Activated T-cell treated with anti-CD3 and anti-CD28 coated beads, Interleukin-2, amount 50 U/mL, for 72 hours (primary cell): ENCODE measurements at places on chromosomes 16 and 17.
A peak's percentile ranks its signal among the peaks of the same experiment; 100 is the strongest.

GRCh38 chr17:7147772-7148171 lies 31.4 kb downstream of the ASGR1 start:
- H3K4me1 ChIP-seq: no peaks in the 10 kb centered on the region
- no peak overlapping the region for H3K4me3 ChIP-seq
- DNase-seq: peak; percentile 21

GRCh38 chr17:9170853-9171252 lies 149.5 kb downstream of the NTN1 start:
- no peak overlapping the region for H3K27ac ChIP-seq
- peaks cover under 1% of the 10 kb centered on the region for H3K4me1 ChIP-seq
- H3K4me3 ChIP-seq: no peak overlapping the region
- DNase-seq: no peak
- H3K27me3 ChIP-seq: peaks cover 11% of the 10 kb centered on the region

GRCh38 chr16:68752602-68753001 lies 15.5 kb downstream of the CDH1 start:
- H3K4me3 ChIP-seq: peak overlapping the region; percentile 51
- peaks cover 1% of the 10 kb centered on the region for H3K36me3 ChIP-seq
- H3K4me1 ChIP-seq: peaks cover 74% of the 10 kb centered on the region

GRCh38 chr17:39738568-39738901 lies 797 bp downstream of the GRB7 start:
- peak; percentile 68 for DNase-seq
- H3K27me3 ChIP-seq: peaks cover 12% of the 10 kb centered on the region
- peaks cover 42% of the 10 kb centered on the region for H3K4me1 ChIP-seq
- H3K36me3 ChIP-seq: no peaks in the 10 kb centered on the region
- no peak overlapping the region for H3K27ac ChIP-seq
- peak overlapping the region; percentile 93 for H3K4me3 ChIP-seq

DNA sequence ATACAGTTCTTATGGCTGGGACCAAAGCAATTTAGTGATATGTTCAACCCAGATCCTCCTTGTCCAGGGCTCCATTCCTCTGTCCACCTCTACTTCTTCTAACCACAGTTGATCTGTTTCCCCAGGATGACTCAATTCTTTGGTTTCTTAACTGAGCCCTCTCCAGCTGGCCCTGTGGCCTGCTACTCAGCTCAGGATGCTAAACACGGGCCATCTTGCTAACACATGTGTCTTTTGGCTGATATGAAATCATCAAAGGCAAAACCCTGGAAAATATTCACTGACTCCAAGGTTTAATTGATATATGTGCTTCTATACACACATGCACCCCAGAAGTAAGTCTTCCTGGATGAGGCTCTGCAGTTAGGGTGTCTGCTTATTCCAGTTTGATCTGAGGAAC lies 43.8 kb downstream of the SHISA6 start:
- H3K4me1 ChIP-seq: no peaks in the 10 kb centered on the region
- H3K27me3 ChIP-seq: no peaks in the 10 kb centered on the region
- no peak overlapping the region for H3K4me3 ChIP-seq
- no peak overlapping the region for H3K27ac ChIP-seq
